ENCODE measurements at places on chromosomes 6 and 20.

GRCh38 chr20:41697861-41698559 lies 79.8 kb upstream of the CHD6 start:
- DNase-seq: peak; percentile 57

GRCh38 chr6:6683969-6684833 lies 95.7 kb downstream of the LY86 start:
- DNase-seq: peak; percentile 87

- DNase-seq: no peak
These were observed 82.6 kb upstream of the DST start for GRCh38 chr6:56725254-56725653.

- no peak for DNase-seq
These were observed 302.4 kb downstream of the THBS2 start for GRCh38 chr6:168951217-168951616.

- no peak for DNase-seq
These were observed 49.1 kb downstream of the TTI1 start for GRCh38 chr20:37984018-37984785.

DNA sequence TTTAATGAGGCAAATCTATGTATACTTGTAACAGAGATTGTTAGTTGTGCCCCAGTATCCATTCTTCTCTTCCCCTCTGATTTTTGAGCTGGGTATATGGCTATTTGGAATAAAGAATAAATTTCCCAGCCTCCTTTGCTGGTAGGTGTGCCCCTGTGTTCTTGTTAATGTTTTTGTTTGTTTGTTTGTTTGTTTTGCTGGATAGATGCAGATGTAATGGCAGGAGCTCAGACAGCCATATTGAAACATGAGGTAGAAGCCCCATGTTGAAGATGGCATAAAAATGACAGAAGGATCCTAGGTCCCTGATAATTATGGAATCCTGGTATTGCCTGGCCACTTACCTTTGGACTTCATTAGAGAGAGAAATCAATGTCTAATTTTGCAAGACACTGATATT lies 19.9 kb upstream of the FKBP5 start:
- no peak for DNase-seq

DNA sequence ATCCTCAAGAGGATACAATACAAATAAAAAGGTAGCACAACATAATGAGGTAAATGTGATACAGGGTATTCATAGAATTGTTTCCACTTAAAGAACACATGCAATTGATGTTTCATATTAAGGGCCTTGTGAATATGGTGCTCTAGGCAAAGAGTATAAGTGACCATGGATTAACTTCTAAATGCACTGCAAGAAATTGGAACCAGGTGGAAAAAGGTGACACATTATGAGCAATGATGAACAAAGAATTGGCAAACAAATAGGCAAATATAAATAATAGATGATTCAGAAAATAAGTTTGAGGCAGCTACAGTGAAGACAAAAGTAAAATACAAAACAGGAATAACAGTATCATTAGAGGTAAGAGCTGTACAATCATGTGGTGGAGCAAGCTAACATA lies 192.0 kb downstream of the GRIK2 start:
- no peak for DNase-seq

DNA sequence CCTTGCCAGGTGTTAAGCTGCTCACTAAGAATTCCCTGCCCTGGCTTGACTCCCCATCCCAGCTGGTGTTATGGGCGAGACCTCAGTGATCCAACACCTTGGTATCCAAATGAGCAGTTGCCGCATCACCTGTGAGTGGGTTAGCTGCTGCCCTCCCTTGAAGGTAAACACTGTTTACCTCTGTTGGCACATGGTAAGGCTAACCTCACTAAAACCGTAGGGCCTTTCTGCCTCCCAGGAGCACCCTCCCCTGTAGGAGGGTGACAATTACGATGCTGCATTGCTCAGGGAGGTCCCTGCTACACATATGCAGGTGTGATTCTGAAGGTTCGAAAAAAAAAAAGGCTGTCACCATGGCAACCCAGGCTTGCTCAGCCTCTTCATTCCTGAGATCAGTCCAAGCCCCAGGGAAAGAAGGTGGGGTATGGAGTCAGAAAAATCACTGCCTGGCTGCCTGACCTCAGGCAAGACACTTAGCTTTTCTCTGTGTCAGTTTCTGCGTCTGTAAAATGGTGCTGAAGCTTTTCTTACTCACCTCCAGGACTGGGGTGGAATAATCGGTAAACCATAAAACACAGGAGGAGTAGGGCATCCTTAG lies 19.5 kb downstream of the PNPLA1 start:
- no peak for DNase-seq

GRCh38 chr6:131782764-131783163 lies 25.1 kb upstream of the ENPP1 start:
- no peak for DNase-seq

DNA sequence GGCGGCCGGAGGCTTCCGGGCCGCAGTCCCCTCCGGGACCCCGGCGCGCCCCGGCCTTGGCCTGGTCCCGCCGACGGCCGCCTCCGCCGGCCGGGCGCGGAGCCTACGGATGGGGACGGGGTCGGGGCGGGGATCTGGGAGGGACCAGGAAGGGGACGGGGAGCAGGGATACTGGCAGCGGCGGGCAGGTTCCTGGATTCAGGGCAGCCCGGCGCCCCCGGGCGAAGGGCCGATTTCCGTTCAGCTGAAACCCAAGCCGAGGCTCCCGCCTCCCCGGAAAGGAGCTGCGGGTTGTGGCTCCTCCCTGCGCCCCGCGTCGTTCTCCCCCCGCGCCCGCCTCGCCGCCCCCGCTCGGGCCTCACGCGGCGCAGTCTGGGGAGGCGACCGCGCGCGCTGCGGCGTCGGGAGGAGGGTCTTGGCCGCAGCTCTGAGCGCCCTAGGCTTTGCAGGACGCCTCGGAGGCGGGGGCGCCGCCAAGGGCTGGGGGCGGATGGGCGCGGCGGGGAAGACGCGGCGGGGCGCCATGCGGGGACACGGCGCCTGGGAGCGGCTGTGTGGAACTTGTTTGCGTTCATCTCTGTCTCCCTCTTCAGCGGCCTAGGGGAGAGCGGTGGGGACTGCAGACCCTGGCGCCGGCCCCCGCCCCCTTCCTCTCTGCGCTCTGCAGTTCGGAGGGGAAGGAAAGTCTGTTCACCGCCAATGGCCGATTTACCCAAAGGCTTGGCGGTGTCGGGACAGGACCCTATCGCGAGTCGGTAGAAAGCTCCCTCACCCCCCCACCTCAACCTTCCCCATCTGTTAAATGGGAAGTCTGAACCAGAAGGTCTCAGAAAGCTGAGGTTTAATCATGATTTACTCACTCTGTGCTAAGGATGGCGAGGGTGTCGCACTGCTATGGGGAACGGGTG lies 22.7 kb upstream of the TMEM181 start:
- no peak for DNase-seq

- DNase-seq: peak; percentile 77
These were observed 2.6 kb downstream of the FASTKD5 start for GRCh38 chr20:3156811-3157619.

DNA sequence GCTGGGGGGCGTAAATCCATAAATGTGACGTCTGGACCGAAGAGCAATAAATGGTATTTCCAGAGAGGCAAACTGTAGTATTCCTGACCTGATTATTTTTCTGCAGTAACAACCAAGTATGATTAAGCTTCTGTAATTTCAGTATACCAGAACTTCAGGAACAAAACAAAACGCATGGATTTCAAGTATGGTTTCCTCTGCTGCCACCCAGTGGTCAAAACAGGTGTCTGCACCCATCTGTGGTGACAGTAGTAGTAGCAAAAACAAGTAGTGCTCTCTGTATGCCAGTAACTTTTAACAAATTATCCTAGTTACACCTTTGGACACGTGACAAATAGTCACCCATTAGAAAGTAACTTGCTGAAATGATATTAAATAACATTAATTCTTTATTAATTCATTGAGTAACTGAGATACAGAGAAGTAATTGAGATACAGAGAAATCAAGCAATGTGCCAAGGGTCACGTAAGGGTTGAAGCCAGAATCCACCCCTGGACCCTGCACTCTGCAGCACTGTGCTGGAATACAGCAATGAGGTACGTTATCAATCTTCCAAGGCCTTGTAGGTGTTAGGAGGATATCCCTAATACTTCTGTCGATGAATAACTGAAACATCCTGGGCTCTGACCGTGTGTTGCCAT lies 7.9 kb downstream of the CALHM4 start:
- DNase-seq: peak; percentile 75
